Hepatocyte (in vitro differentiated cells): ENCODE measurements at places on chromosomes 3 and 15. TPM values are rescaled to one million over a fixed set of nuclear protein-coding genes. Genes with fewer than 3 reads are reported as not detected.
A peak's percentile ranks its signal among the peaks of the same experiment; 100 is the strongest.

The CCK gene
- 0.32 TPM in 1 of 2 replicates, not detected in the other for polyA plus RNA-seq

The SEMA3G gene
- 0.48 and 1.5 TPM in 2 replicates for polyA plus RNA-seq

The ZBED2 gene
- polyA plus RNA-seq = 0.66 and 1.5 TPM in 2 replicates

The GASK1A gene
- 1.1 and 2.6 TPM in 2 replicates for polyA plus RNA-seq

The LINS1 gene
- 3.2 and 8.1 TPM in 2 replicates for polyA plus RNA-seq

The CACNA2D3 gene
- 1.3 and 2.5 TPM in 2 replicates for polyA plus RNA-seq

The BNC1 gene
- polyA plus RNA-seq = 22.1 and 23.1 TPM in 2 replicates

The NPRL2 gene
- 27.0 and 34.6 TPM in 2 replicates for polyA plus RNA-seq

The GOLGA8S gene
- polyA plus RNA-seq = 0.05 TPM in 1 of 2 replicates, not detected in the other

The SAXO2 gene
- 1.5 and 2.0 TPM in 2 replicates for polyA plus RNA-seq

The SENP7 gene
- polyA plus RNA-seq = 7.7 and 10.1 TPM in 2 replicates

The RCCD1 gene
- polyA plus RNA-seq = 9.4 and 11.2 TPM in 2 replicates

- DNase-seq = no peak
Measured at GRCh38 chr3:111667621-111668239, 72.6 kb upstream of the ZBED2 start.

- DNase-seq = no peak
Measured at GRCh38 chr3:33807191-33807590, 8.8 kb downstream of the PDCD6IP start.

DNA sequence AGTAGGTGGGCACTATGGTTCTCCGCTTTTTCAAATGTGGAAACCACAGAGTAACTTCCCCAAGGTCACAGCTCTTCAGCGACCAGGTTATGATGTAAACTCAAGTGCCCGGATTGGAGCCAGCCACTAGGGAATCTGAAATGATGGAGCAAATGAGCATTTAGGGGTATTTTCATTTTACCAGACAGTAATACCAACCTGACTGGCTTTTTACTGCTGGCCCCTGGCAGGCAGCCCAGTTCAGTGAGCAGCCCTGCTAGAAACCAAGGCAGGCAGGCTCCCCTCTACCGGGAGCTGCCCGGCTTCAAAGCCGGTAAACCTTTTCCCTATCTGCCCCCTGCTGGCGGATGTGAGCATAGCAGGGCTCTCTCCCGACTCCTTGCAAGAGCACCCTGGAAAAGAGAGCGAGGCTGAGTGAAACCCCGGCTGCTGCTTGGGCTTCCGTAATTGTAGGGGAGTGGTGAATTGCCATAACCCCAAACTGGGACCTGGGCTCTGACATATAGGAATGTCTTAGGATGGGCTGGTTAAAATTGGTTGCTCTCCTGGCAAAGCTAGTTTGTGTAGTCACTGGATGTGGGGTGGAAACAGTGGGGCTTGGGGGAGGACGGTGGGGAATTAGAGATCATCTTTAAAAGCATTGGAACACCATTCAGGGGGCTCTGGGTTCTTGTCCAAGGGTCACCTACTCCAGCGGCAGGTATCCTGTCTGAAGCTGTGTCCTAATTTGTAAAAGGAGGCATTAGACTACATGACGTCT is 98.0 kb upstream of the TNFAIP8L3 start:
- peak; percentile 92 for DNase-seq

DNA sequence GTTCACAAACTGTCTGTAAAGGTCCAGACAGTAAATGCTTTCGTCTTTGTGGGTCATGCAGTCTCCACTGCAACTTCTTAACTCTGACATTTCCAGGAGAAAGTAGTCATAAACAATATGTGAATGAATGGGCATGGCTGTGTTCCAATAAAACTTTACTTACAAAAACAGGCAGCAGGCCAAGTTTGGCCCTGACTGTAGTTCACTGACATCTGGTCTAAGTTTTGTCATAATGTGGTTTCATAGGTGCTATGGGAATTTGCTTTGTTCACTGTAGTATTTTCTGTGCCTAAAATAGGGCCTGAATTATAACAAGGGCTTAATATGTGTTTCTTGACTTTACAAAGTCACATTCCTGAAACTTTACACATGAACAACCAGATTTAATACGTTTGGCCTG is 186.0 kb upstream of the KBTBD8 start:
- no peak for DNase-seq

- DNase-seq = peak; percentile 8
Measured at GRCh38 chr3:61863579-61863978, 302.2 kb downstream of the PTPRG start.

DNA sequence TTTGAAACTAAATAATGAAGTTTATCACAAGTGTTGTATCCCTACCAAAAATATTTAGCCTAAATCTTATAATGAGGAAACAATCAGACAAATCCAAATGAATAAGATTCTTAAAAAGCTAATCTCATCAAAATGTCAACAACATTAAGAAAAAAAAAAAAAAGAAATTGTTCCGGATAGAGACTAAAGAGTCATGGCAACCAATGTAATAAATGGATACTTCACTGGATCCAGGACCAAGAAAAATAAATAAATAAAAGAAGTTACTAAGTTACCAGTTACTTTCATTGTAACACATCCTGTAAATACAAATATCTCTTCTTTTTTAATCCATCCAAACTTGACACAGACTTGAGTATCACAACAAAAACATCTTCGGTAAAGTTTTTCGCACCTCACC is 607 bp downstream of the MRPL47 start:
- DNase-seq = no peak

DNA sequence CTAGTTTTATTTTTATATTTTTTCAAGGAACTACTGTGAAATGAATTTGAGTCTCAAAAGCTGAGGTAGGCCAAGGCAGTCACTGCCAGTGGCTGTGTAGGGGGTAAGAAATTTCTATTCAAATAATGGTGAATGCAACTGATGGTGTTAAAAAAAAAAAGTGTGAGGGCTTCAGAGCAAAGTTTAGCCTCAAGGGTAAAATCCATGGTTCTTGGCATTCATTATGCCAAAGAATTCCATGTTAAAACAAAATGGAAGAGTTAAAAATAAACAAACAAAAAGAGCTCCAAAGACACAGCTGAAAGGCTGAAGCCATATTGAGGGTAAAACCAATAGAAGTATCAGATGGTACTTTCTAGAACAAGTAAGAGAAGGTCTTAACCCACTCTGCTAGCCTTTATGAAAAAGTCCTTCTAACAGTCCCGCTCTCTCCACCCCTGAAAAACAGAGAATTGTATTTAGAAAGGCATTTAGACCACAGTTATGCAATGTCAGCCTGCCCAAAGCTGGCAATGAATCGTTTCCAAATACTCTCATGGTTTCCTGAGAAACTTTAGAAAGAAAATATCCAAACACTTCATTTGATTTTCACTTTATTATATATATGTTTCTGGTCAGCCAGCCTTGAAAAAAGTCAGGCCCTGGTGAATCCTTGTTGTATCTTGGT is 158.4 kb upstream of the GMNC start:
- no peak for DNase-seq

- no peak for DNase-seq
Measured at GRCh38 chr3:171358881-171359198, 101.4 kb downstream of the TNIK start.

- DNase-seq = no peak
Measured at GRCh38 chr3:15535732-15536131, 14.2 kb upstream of the COLQ start.

GRCh38 chr3:81462921-81463320 is 298.5 kb downstream of the GBE1 start:
- DNase-seq = peak; percentile 15

DNA sequence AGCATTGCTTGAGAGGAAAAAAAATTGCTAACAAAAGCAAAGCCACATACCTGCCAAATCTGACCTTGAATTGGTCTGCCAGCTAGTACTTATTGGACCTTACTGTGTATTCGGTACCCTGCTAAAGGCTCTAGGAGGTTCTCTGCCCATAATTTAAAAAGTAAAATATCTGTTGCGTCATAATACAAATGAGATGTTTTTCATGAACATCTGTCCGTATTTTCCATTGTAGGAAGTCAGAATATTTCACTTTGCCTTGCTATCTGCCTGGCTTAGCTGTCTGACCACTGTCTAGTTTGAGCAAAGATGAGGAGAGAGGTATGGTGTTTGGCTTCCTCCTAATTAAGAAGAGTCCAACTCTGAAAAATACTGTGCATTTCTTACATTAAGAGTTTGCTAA is 10.8 kb upstream of the C3orf20 start:
- no peak for DNase-seq

DNA sequence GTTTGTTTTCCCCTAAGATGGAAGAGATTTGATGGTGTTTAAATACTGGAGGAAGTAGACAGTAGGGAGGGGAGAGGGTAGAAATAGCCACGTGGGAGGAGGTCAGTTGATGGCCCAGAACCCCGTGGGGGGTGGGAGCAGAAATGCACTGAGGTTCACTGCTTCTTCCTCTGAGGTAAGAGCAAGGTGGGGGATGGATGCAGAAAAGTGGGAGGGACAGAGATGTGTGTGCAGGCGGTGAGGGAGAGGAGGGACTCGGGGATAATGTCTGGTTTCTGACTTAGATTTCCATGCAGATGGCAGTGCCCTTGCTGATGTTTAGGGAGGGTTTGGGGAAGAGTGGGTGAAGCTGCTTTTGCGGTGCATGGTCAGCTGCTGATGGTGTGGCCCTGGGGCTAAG is 102.9 kb downstream of the ARNT2 start:
- DNase-seq = no peak

DNA sequence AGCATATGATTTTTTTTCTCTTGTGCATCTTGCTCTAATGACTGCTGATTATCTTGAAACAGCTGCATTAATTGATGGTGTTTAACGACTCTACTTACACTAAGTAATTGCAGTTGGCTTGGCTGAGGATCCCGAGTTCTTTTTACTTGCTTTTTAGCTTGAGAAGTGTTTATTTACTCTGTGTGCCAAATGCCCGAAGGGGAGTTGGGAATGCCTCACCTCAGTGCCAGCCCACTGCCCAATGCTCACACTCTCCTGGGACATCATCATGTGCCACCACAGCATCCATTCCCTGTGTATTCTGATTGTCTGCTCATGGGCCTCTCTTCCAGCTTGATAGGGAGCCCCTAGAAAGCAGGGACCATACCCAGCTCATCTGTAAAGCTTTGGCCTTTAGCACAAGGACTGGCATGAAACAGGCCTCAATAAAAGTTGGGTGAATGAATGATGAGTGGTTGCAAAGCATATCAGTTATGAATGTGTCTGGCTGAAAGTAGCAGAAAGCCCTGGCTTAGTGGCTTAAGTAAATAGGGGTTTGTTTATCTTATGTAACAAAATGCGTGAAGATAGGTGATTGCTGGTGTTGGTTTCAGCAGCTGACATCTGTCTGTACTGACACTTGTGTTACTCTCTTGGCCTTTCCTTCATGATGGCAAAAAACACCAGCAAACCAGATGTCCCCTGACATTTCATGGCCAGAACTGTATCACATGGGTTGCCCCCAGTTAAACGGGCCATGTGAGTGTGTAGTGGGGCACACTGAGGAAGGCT is 8.1 kb downstream of the PXYLP1 start:
- no peak for DNase-seq

DNA sequence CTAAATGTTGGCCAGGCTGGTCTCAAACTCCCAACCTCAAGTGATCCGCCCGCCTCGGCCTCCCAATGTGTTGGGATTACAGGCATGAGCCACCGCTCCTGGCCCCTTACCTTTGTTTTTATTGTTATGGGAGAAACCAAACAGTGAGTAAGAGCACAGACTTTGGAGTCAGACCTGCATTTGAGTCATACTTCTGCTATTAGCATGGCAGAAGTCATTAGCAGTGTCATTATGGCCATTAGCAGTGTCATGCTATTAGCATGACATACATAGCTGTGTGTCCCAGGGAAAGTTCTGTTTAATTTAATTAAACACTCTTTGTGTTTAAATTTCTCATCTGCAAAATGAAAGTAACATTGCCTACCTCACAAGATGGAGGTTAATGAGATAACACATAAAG is 54.8 kb downstream of the SQOR start:
- no peak for DNase-seq

- no peak for DNase-seq
Measured at GRCh38 chr15:80199366-80199765, 46.6 kb downstream of the FAH start.

- DNase-seq = no peak
Measured at GRCh38 chr3:50656417-50657195, 18.1 kb upstream of the DOCK3 start.

DNA sequence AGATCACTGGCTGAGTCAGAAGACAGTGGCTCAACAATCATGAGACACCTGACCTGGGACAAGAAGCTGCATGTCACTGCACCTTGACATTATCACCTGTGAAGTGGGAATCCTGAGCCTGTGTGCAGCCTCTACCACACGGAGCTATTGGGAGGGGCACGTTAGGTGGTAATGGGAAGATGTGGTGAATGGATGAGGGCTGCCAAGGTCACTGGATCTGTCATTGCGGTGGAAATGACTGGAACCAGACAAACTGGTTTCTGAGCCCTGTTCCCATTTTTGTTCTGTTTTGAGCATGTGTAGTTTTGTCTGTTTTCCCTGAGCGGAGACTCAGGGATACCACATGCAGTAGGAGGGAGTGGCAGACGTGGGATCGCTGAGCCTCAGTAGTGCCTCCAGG is 235.5 kb downstream of the OPA1 start:
- no peak for DNase-seq

DNA sequence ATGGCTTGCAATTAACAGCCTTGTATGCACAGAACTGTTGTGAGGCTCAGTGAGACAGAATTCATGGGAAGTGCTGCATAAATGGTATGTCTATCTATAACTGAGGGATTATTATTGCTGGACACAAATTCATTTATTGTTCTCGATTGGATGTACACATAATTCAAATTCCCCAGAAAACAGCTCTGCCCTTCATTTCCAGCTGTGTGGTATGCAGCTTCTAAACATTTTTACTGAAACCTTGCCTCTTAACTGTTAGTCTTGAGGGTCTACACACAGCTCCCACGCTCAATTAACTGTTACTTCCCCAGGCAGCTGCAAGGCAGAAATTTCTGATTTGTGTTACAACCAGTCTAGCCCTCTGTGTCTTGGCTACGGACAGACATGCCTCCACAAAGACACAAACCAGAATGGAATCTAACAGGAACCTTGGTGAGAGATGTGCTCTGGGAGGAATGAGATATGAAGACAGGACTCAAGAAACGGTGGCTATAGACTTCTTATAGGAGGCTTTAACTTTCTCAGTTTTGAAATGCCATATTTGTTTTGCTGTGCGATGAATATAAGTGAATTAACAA is 139.7 kb upstream of the TBL1XR1 start:
- DNase-seq = no peak

- DNase-seq = peak; percentile 73
Measured at GRCh38 chr3:89107461-89108290, at the start of gene EPHA3. Gene EPHA3, plus strand, starts transcription at chr3:89107621. Its CDS starts 128 bp downstream, at chr3:89107749.

DNA sequence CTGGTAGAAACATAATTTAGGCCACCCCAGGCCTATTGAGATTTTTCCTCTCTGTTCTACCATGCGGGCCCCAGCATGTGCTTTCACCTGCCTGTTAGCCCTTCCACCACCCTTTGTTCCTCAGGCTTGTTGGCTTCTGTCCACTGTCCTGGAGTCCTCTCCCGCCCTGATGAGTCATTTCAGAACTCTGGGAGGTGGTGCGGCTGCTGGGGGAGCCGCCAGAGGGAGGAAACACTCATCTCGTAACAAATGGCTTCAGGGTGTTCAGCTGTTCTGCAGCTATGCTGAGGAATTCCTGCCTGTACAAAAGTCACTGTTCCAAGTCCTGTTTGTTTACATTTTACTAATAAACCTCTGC is 36.3 kb downstream of the LRTM1 start:
- peak; percentile 94 for DNase-seq

GRCh38 chr3:176663837-176664831 is 533.1 kb downstream of the TBL1XR1 start:
- DNase-seq = peak; percentile 54
